Breast epithelium (tissue), 4 donors: ENCODE measurements at places on chromosomes 6 and 20.

GRCh38 chr6:111119571-111120329, 32.4 kb downstream of the SLC16A10 start:
- DNase-seq, result no peak

GRCh38 chr6:150576651-150577226, 22.9 kb upstream of the PLEKHG1 start:
- no peak for DNase-seq

- DNase-seq, result no peak
Observed at GRCh38 chr6:36109092-36109491, 21.2 kb upstream of the MAPK13 start.

DNA sequence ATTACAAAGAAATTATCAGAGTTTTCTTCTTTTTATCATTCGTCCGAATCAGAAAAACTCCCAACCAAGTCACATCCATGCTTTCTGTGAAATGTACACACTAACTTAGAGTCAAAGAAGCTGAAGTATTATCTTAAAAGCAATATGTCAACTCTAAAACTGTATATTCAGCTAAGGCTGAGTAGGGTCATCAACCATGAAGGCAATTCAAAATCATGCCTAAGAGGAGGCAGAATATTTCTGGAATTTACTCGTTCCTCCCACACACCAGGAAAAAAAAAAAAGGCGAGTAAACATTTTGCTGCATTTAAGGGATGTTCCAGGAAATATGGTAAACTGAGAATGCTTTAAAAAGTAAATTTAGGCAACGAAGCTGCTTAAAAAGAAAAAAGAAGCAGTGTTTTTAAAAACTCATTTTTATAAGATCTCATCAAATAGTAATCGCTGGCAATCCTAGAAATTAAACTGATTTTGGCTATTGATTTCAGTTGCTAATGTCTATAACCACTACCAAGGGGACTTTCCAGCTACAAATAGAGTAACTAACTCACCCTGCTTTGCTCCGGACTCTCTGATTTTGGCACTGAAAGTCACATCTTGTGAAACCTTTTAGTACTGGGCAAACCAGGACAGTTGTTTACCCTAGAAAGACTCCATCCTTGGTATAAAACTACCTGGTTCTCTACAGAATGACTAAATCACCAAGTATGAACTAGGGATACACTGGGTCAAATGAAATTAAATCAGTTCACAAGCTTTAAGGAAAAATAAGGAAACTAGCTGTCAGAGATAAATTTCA, 82.8 kb downstream of the MBOAT1 start:
- no peak for DNase-seq
